ENCODE measurements at places on chromosomes 3 and 15.

DNA sequence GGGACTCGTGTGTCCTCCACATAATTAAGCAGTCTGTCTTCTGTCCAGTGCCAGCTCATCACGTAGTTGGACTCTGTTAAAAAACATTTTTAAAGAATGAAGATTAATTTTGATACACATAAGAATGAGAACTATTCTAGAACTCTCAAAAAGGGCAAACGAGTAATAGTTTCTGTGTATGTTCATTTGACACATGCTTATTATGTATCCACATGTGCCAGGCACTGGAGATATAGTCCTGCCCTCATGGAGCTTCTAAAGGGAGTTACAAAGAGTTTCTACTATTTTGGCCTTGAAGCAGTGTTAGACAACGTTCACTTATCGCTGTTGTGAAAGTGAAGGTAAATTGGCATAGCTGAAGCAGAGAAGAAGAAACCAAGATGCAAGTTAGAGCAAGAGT is 326.7 kb upstream of the CTDSPL start:
- no peak for DNase-seq

DNA sequence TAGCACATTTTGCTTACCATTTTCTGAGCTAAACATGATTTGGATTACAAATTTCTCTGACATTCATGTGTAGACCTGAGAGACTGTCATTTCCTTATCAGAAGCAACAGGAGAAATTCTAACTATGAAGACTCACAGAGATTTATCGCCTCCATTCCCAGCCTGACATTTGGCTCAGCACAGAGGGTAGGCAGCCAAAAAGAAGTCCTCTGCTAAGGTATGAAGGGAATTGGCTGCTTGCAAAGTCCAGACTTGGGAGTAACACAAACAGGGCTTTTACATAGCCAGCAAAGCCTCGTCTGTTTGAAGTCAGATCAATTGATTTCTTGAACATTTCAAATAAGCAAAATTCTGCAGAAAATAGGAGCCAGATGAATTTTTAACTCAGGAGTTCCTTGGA is 57.0 kb upstream of the CMSS1 start:
- no peak for DNase-seq

DNA sequence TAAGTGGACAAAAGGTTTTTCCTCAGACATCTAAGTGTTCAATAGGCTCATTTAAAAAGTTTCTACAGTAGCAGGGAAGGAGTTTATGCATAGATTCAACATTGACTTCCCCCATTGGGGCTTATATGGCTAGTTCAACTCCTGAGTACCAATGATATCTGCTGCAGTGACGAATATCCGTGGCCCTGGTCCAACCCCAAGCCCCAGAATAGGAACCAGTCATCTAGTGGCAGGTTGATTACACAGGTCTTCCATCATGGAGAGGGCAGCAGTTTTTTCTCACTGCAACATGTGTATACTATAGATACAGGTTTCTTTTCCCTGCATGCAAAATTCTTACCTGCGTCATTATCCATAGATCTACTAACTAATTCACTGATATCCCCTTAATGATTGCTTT is 45.8 kb upstream of the KPNA4 start:
- DNase-seq = no peak

GRCh38 chr15:76936671-76937070 is 5.1 kb downstream of the RCN2 start:
- DNase-seq = no peak

DNA sequence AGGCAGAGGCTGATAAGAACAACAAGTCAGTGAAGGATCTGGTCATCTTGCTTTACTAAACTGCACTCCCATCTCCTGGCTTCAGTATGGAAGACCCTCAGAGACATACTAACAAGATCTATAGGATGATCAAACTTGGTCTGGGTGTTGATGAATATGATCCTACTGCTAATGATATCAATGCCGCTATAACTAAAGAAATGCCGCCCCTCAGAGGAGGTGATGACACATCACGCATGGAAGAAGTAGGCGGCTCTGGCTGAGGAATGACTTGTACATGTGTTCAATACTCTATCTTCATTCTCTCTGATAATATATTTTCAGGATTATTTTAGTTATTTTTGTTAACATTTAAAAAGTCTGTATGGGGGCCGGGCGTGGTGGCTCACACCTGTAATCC is 17.5 kb upstream of the EIF2B5 start:
- no peak for DNase-seq

GRCh38 chr3:133475245-133476010 is 75.6 kb downstream of the BFSP2 start:
- DNase-seq = no peak

DNA sequence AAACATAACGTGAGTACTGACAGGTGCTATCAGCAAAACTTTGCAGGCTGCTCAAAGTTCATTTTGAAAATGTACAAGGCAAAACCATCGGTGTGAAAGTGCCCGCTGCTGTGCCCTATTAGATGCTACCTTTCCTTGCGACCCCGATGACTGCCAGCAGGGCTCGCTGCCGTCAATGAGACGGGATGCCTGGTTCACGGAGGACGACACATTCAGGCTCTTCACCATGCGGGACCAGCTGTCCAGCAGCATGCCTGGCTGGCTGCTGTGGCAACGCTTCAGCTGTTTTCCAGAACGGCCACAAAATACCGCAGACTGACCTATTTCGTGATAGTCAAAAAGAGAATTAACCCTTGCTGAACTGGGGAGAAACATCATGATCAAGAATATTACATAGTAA is 92.7 kb upstream of the OCA2 start:
- DNase-seq = peak; percentile 26

GRCh38 chr3:56254835-56255234 is 213.4 kb downstream of the ERC2 start:
- no peak for DNase-seq
